GM23248 (cell line): ENCODE measurements at places on chromosomes 2 and 18. TPM values are rescaled to one million over a fixed set of nuclear protein-coding genes. Genes with fewer than 3 reads are reported as not detected.

Gene DSG4
- total RNA-seq, result not detected in 2 replicates

Gene PROKR1
- 0.11 TPM in 1 of 2 replicates, not detected in the other for total RNA-seq

Gene ZSWIM2
- total RNA-seq, result not detected in 2 replicates

Gene CRYBA2
- total RNA-seq, result not detected in 2 replicates

Gene HSPE1
- total RNA-seq, result 54.6 and 83.3 TPM in 2 replicates

Gene MGAT4A
- under 0.01 TPM in 1 of 2 replicates, not detected in the other for total RNA-seq

Gene HIBCH
- total RNA-seq, result 10.4 and 12.0 TPM in 2 replicates

Gene IL18R1
- total RNA-seq, result 1.5 and 1.6 TPM in 2 replicates

Gene CCBE1
- 11.4 and 16.6 TPM in 2 replicates for total RNA-seq
